ENCODE measurements at places on chromosomes 1 and 21.

- no peak for DNase-seq
These were observed 3.5 kb downstream of the DHCR24 start for GRCh38 chr1:54883349-54884102.

- no peak for DNase-seq
These were observed 10.4 kb downstream of the JUN start for GRCh38 chr1:58773406-58773840.

DNA sequence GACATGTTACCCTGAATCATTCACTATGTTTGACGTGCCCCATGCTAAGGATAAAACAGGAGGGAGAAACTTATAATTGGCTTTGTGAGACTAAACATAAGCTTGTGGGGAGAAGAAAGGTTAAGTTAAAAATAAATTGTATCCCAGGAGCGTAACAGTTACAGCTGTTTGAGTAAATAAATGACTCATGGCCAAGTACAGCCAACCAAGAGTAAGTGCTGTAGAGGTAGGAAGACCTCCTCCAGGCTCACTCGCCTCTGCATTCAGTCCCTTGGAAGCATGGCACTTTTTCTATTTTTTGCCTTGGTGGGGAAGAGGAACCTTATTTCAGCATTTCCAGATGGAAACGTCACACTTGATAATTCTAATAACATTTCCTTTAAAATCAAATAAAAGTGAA lies 116.5 kb downstream of the ZP4 start:
- no peak for DNase-seq

DNA sequence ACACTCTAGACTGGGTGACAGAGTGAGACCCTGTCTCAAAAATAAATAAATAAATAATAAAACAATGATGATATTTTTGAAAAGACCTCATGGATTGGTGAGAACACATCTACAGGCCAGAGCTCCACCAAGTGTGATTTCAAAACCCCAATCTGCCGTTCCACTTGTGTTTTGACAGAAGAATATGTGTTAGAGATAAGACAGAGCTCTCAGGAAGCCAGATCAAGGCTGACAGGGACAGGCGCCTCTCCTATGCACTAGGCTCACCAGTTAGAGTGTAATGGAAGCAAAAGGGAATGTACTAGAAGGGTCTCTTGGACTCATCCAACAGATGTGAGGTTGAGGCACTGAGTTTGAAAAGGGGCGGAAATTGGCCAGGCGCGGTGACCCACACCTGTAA lies 110.7 kb upstream of the ERRFI1 start:
- no peak for DNase-seq

DNA sequence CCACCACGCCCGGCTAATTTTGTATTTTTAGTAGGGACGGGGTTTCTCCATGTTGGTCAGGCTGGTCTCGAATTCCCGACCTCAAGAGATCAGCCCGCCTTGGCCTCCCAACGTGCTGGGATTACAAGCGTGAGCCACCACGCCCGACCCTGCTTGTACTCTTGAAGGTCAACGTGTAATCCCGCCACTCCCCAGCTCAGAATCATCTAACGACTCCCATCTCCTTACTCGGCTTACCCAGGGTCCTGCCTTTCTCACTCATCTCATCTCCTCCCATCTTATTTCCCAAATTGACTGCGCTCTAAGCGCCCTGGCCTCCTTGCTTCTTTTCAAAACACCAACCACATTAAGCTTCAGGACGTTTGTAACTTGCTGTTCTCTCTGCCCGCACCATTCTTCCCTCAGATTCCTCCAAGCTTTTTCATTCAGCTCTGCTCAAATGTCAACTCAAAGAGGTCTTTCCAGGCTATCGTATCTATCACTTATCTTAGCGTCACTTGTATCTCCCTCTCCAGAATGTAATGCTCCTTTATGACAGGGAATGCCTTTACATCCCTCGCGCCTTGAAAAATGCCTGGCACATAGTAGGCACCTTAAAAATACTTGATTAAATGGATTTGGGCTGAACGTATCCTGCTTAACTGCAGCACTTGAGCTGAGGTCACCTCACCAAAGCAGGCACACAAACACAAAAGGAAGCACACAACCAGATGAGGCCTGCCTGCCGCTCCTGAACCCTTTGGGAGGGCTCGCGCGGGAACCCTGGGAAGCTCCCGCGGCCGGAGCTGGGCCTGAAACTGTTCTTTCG lies 1.4 kb upstream of the USP1 start:
- no peak for DNase-seq

DNA sequence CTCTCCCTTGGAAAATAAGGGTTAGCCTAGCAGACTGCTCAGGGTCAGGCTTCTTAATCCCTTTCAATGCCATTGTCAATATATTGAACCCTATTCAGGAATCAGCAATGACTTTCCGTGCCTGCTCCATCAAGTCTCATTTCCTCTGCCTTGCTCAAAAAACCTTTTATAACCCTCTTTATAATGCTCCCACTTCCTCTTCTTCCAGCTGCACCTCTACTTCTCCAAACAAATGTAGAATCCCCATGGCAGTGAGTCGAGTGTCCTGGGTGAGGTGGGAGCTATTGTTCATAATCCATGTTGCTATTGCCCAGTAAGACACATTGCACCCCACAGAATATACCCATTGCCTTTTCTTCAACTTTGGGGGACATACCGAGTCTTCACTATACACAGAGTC lies 58.6 kb downstream of the OLIG1 start:
- no peak for DNase-seq

- DNase-seq, result no peak
These were observed 53.0 kb upstream of the CNN3 start for GRCh38 chr1:94979656-94980581.

DNA sequence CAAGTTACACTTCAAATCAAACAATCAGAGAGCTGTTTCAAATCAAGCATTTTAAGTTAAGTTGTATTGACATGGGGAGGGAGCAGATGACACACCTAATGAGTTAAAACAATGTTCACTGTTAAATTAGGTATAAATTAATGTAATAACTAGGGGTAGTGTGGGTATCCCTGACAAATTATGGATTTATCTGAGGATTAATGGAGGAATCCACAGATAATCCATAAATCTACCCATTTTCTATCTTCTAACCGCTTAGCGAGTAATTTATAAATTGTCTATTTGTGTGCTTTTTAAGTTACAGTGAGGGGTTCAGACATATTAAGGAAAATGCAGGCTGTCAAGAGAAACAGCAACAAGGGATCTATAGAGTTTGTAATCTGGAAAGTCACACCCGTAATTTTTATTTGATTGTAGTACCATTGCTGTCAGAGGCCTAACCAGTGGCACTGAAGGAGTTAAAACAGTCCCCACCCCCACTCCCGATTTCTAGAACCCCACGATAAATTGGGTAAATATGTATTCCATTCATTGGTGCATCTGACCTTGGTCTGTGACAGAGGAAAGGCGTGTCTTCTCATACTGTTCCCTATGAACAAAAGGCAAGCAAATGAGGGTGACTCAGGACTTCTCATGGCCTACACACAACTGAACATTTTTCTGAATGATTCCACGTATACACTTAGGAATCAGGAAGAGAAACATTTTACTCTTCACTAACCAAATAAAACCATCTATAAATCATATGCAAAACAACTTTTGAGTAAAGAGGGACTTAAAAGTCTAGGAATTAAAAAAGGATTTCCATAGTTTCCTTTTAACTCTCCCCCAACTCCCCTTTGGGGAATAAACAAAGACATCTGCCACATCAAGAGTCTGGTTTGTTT lies 7.4 kb downstream of the IRF2BP2 start:
- no peak for DNase-seq

DNA sequence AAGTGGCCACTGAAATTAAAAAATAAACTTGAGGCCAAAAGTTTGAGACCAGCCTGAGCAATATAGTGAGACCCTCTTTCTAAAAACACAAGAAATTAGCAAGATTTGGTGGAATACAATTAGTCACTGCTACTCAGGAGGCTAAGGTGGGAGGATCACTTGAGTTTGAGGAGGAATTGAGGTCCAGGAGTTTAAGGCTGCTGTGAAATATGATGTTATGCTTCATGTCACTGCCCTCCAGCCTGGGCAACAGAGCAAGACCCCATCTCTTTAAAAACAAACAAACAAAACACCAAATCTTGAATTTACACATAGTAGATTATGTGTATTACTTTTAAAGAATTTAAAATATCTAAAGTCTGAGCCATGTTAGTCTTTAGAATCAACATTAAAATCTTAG lies 6.3 kb upstream of the FNBP1L start:
- no peak for DNase-seq

DNA sequence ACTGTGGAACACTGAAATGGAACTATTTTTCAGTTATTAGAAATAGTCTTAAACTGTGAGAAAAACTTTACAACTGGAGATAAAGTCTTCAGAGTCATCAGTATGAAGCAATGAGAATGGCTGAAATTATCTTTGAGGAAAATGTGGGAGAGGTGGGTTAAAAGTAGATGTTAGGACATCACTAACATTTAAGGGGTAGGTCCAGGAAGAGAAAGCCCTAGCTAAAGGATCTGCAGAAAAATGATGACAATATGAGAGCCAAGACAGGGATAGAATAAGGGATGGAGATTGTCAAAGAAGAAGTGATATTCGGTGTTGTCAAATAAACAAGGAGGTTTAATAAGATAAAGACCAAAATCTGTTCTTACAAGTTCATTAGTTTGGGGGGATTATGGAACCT lies 123.3 kb upstream of the GPR52 start:
- no peak for DNase-seq

DNA sequence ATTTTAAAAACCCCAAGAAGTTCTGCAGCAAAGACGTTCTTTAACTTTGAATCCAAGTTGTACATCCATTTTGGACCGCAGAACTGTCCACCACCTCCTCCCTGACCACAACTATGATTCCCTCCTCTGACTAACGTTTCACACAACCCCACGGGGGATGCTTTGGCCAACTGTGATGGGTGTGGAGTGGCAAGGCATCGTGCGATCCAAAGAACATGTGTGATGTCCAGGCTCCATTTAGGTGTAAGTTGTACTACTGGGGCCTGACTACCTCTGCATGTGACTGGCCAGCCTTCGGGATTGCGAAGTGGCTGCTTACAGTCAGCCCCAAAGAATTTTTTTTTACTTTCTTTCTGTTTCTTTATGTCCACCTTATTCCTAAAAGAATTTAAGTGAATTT lies 6.7 kb downstream of the KCNJ15 start:
- no peak for DNase-seq

GRCh38 chr1:179440971-179441370 lies 75.2 kb downstream of the AXDND1 start:
- DNase-seq, result no peak

DNA sequence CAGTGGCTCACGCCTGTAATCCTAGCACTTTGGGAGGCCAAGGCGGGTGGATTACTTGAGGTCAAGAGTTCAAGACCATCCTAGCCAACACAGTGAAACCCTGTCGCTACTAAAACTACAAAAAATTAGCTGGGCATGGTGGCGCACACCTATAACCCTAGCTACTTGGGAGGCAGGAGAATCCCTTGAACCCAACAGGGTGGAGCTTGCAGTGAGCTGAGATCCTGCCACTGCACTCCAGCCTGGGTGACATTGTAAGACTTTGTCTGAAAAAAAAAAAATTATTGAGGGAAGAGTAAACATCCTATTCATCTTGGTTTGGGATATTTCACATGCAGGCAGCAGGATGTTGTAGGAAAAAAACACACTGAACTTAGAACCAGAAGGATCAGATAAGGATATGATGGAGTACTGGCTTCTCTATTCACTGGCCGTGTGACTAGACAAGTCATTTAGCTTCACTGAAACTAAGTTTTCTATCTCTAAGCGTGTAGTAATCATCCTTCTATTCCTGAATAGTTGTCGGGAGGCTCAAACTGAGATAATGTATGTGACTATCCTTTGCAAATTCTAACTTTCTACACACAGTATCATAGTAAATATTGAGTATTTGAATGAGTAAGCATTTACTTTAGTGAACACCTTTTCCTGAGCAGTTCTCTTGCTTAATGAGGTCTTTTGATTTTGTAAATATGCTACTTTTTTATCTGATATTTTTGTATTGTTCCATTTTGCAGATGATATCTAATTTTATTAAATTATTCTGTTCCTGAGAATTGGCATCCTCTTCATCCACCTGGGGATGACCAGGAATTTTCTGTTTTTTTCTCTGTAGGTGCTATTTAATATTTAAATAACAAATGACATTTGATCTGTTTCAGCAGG lies 18.2 kb downstream of the CAP1 start:
- DNase-seq, result no peak
